ENCODE measurements at places on chromosomes 3 and 15. TPM values are rescaled to one million over a fixed set of nuclear protein-coding genes. Genes with fewer than 3 reads are reported as not detected.
A peak's percentile ranks its signal among the peaks of the same experiment; 100 is the strongest.

- DNase-seq, result no peak
Measured at GRCh38 chr3:54668236-54668635, 259.6 kb downstream of the LRTM1 start.

GRCh38 chr15:99613887-99614647, 48.3 kb downstream of the MEF2A start:
- DNase-seq, result peak; percentile 32

DNA sequence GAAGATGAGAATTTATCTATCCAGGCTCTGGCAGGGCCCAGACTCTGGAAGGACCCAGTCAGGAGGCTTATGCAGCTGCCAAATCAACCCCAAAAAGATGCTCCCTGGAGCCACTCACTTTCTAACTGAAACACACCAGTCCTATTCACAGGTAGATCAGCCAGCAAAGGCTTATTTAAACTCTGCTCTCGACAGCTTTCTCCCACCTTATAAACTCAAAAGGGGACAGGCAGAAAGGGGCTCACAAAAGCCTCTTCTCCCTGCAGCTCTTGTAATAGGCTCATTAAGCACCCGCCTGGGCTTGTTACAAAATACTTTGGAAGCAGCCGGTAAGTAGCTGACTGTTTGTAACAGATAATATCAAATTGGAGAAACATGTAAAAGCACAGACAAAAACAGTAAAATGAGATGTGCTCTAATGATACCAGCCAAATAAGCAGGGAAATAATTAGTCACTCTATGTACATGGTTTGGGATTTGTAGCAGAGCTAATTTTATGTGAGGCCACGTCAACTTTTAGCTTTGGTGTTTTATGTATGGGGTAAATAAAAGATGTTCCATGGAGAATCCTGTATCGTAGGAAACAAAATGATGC, 213.8 kb downstream of the NR2F2 start:
- no peak for DNase-seq

DNA sequence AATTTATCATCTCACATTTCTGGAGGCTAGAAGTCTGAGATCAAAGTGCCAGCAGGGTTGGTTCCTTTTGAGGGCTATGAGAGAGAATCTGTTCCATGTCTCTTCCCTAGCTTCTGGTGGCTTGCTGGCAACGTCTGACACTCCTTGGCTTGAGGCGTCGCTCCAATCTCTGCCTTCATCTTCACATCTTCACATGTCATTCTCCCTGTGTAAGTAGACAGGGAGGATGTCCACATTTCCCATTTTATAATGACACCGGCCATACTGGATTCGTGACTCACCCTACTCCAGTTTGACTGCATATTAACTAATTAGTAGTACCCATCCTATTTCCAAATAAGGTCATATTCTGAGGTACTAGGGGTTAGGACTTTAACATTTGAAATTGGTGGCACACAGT, 17.5 kb upstream of the ARHGAP31 start:
- DNase-seq, result no peak

The DZIP1L gene
- 15.8 TPM for total RNA-seq

The STIMATE gene
- 3.6 TPM for total RNA-seq
